PC-9 (cell line): ENCODE measurements at places on chromosomes 5 and 9.
A peak's percentile ranks its signal among the peaks of the same experiment; 100 is the strongest.

DNA sequence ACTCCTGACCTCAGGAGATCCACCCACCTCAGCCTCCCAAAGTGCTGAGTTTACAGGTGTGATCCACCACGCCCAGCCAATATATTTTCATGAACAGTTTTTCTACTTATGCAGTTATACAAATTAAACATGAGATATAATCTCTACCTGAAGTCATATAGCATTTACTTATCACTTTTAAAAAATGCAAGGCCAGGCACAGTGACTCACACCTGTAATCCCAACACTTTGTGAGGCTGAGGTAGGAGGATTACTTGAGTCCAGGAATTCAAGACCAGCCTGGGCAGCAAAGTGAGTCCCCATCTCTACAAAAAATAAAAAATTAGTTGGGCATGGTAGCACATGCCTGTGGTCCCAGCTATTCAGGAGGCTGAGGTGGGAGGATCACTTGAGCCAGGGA lies 164.7 kb upstream of the LHFPL2 start:
- no peak for DNase-seq

DNA sequence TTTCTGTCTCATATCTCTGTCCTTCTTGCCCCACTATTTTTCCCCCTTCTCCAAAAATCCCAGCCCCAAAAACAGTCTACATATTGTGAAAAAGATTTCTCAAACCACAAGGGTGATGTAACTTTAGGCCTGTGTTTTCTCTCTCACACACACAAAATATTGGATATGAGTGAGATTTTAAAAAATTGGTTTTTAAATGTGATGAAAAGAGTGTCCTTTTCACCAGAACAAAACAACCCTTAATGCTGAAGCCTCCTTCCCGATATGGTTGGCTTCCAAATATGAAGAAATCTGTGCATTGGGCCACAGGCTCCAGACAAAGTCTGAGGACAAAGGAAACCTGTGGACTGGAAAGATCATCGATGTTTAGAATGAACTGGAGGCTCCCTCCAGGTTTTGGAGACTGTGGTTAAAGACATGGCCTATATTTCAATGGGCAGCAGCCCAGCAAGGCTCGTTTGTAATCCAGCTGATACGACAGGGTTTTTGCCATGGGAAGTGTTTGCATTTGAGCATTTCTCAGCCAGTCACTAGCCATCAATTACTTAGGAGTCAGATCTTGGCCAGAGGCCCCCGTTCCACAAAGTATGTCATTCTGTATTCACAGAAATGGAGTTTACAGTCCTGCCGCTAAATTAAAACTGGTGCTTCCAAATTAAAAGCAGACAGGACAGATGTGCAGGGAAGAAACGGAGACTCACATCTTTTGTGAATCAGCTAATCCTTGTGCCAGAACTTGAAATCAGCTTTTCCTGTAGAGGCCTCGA lies 546.3 kb downstream of the EBF1 start:
- no peak for DNase-seq

DNA sequence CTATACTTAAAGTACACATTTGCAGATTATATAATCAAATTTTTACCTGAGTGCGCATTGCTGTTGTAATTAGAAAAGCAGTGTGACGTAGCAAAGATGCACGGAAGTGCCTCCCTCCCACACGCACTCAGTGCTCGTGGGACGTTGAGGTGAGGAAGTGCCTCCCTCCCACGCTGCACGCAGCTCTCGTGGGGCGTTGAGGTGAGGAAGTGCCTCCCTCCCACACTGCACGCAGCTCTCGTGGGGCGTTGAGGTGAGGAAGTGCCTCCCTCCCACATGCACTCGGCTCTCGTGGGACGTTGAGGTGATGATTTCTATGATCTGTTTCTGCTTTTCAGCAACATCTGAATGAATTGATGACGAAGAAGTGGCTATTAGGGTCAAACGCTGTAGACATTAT lies 21.0 kb downstream of the EXOC3 start:
- no peak for DNase-seq

DNA sequence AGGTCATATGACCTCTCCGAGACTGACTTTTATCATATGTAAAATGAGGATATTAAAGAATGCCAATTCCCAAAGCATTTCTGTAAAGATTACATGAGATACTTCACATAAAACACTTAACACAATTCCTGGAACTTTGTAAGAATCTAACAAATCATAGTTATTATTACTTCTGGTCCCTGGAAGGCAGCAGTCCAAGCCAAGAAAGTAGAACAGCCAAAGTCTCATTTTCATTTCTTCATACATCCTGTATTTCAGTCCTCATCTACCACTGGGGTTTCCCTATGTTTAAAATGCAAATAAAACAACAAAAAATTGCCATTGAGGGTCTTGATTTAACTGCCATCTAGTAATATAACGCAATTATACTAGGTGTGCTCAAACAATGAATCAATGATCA lies 179.5 kb downstream of the MARCHF11 start:
- DNase-seq, result no peak

DNA sequence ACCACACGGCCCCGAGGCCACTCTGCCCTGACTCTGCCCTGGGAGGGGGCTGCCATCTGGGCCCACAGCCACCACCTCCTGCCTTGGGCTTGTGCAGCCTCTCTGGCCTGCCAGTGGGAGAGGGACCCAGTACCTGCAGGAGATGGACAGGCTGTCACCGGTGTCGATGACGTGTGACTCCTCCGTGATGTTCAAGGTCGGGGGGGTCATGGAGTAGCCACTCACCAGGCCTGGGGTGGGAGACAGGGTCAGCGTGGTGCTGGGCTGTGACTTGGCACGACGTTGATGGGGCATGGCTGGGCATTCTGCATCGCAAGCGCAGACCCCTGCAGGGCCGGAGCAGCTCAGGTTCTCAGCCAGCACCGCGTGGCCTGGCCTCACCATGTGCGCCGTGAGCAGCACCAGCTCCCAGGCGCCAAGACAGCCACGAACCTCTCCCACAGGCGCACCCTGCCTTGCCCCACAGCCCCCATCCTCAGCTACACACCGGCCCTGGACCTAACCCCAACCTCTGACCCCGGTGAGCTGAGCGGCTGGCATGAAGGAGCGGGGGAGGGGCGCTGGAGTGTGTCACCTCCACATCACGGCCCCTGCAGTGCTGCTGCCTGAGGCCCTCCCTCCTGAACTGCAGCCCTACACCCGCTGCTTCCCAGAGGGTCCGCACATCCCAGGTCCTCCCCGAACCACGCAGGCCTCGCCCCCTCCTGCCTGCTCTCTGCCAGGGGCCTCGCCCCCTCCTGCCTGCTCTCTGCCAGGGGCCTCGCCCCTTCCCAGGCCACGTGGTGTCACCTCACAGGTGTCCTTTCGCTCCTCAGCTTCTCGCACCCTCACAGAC lies 17.6 kb downstream of the FLT4 start:
- no peak for DNase-seq

DNA sequence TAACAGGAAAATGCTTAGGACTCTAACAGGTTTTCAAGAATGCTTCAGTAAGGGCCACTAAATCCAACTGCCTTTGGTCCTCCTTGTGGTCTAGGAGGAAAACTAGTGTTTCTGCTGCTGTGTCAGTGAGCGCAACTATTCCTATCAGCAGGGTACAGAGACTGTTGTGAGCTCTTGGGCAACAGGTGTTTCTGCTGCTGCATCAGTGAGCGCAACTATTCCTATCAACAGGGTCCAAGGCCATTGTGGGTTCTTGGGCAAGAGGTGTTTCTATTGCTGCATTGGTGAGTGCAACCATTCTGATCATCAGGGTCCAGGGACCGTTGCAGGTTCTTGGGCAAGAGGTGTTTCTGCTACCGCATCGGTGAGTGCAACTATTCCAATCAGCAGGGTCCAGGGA lies 256.3 kb downstream of the CDH10 start:
- no peak for DNase-seq

DNA sequence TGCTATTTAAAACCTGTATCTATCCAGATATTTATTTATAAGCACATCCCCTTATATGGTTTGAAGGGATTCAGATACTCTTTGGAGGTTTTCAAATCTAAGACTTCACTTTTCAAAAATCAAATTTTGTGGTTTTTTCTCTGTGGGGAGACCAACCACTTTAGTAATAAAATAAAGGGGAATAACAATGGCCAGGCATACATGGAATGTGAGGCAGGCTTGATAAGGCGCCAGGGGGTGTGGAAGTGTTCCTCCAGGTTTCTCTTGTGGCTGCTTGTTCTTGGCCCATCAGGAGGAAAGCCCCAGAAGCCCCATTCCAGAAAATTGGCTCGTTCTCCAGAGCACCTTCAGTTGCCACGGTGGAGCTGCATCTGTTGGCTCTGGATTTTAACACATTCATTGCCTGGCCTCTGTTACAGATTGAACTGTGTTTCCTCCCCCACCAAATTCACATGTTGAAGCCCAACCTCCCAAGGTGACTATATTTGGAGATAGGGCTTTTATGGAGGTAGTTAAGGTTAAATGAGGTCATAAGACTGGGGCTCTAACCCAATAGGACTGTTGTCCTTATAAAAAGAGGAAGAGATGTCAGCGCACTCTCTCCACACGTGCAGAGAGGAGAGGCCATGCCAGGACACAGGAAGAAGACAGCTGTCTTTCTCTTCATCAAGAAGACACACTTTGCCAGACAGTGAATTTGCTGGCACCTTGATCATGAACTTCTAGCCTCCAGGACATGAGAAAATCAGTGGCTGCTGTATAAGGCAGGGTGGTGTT lies 195.9 kb downstream of the TMEM38B start:
- DNase-seq, result no peak

GRCh38 chr5:117072439-117072838 lies 497.8 kb upstream of the SEMA6A start:
- no peak for DNase-seq

GRCh38 chr5:9160747-9161146 lies 385.1 kb downstream of the SEMA5A start:
- DNase-seq, result no peak

DNA sequence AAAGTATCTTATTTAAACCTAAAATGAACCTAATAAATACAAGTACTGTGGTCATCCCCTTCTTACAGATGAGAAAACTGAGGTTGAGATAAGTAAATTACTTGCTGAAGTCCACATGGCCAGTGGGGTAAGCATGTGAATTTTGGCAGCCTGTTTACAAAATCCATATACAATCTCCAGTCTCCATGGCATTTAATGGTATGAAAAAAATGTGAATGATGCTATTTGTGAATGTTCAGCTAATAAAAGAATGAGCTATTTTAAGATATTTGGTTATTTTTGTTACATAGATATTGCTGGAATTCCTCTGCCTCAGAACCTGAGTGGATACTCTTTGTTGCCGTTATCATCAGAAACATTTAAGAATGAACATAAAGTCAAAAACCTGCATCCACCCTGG lies 19.3 kb upstream of the GPR150 start:
- DNase-seq, result no peak

DNA sequence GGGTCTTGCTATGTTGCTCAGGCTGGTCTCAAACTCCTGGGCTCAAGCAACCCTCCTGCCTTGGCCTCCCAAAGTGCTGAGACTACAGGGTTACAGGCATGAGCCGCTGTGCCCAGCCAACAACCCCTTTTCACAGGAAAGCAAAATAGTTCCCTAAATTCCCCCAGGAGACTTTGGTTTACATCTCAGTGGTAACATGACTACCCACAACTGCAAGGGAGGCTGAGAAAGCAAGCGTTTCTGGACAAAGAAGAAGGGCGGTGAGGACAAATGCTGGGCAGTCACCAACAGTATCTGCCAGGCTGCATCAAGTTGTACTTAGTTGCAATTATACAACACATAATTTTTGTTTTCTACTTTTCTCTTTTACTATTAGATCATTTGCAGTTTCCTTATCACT lies 7.4 kb upstream of the ADGRD2 start:
- DNase-seq, result no peak

DNA sequence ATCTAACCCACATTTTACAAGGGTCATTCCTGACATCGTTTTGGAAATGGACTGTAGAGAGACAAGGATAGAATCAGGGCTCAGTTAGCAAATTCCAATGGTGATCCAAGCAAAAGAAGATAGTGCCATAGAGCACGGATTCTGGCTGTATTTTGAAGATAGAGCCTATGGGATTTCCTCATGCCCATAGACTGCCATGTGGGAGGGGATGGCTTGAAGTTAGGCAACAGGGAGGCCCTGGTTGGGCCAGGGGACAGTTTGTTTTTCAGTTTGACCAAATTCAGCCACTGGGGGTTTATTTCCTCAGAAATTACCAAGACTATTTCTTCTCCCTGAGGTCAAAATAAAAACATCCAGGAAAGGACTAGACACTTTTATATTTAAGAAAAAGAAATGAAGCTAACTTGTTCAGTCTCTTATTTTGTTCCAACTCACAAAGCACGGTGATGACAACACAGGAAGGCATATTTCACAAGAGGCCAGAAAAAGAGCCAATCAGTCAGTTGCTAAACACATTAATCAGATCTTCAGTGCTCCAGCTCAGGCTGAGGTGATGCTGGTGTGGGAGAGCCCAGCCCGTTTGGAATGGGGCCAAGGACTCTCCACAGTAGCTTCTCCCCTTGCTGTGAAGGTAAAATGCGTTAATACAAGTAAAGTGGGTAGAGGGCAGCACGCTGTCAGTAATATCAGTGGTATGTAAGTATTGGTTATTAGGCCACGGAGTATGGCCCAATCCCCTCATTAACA lies 4.4 kb upstream of the DCTN4 start:
- DNase-seq, result peak; percentile 69

DNA sequence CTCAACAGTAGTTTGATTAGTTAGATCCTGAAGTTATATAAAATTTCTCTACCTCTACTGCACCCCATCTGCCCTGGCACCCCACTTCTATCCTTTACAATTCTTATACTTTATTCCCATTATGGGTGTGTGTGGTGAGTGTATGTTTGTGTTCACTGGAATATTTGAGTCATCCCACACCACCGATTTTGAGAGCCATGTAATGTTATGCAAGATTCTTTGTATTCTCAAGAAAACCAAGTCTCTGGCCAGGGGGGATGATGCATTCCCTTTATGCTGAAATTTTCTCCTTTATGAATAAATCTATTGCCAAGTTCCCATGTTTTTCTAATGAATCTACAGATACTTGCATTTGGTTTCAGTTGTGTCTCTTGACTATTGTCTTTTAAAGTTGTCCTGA lies 266.8 kb downstream of the ARHGEF28 start:
- DNase-seq, result no peak
